Motor neuron (in vitro differentiated cells): ENCODE measurements at places on chromosomes 5 and 9. TPM values are rescaled to one million over a fixed set of nuclear protein-coding genes. Genes with fewer than 3 reads are reported as not detected.

Gene FAM78A
- 0.64 and 0.88 TPM in 2 replicates for total RNA-seq

Gene DDX4
- total RNA-seq = not detected in 2 replicates

Gene CER1
- 0.31 TPM in 1 of 2 replicates, not detected in the other for total RNA-seq

Gene JAKMIP2
- total RNA-seq = 0.22 and 0.36 TPM in 2 replicates

Gene BTNL8
- total RNA-seq = 0.36 and 0.37 TPM in 2 replicates

Gene CCL19
- 0.92 TPM in 1 of 2 replicates, not detected in the other for total RNA-seq

Gene SECISBP2
- total RNA-seq = 46.5 and 49.5 TPM in 2 replicates

Gene DAB2IP
- 15.2 and 16.7 TPM in 2 replicates for total RNA-seq

Gene INSL6
- total RNA-seq = 0.76 TPM in 1 of 2 replicates, not detected in the other

Gene FAM221B
- 0.41 and 0.42 TPM in 2 replicates for total RNA-seq

Gene CCDC180
- 11.5 and 12.5 TPM in 2 replicates for total RNA-seq

Gene SH3RF2
- 0.26 and 0.27 TPM in 2 replicates for total RNA-seq

Gene FOXD1
- total RNA-seq = 15.7 and 18.1 TPM in 2 replicates
